ENCODE measurements at places on chromosomes 16 and 17.

- no peaks in the 10 kb centered on the region for H3K4me1 ChIP-seq
- no peak overlapping the region for H3K4me3 ChIP-seq
- no peak for DNase-seq
- H3K27ac ChIP-seq, result no peak overlapping the region
- H3K36me3 ChIP-seq, result no peaks in the 10 kb centered on the region
Measured at GRCh38 chr16:63789603-63790002, 1332.3 kb downstream of the CDH11 start.

DNA sequence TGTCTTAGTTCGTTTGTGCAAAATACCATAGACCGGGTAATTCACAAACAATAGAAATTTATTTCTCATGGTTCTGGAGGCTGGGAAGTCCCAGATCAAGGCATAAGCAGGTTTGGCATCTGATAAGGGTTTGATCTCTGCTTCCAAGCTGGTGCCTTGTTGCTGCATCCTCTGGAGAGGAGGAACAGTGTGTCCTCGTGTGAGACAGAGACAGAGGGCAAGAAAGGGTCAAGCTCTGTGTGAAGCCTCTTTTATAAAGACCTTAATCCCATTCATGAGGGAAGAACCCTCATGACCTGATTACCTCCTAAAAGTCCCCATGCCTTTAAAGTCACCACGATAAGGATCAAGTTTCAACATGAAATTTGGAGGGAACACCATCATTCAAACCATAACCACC is 55.8 kb upstream of the TANC2 start:
- no peak overlapping the region for H3K4me3 ChIP-seq
- no peak for DNase-seq
- H3K36me3 ChIP-seq, result no peaks in the 10 kb centered on the region

DNA sequence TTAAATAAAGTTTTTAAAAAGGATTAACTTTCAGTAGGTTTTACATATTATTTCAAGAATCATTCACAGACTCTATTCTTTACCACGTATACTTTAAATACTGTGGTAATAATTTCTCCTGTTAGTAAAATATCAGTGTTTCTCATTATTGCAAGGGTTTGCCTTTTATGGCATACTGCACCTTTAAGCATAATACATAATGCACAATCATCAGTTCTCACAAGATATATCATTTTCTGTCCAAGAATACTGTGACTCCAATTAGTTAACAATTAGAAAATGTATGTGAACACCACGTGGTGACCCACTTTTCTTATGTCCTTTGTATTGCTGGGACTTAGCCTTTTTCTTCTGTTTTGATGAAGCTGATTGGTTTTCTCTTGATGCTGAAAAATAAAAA is 25.7 kb downstream of the NME2 start:
- H3K4me3 ChIP-seq, result no peak overlapping the region
- H3K4me1 ChIP-seq, result no peaks in the 10 kb centered on the region
- no peaks in the 10 kb centered on the region for H3K27me3 ChIP-seq

DNA sequence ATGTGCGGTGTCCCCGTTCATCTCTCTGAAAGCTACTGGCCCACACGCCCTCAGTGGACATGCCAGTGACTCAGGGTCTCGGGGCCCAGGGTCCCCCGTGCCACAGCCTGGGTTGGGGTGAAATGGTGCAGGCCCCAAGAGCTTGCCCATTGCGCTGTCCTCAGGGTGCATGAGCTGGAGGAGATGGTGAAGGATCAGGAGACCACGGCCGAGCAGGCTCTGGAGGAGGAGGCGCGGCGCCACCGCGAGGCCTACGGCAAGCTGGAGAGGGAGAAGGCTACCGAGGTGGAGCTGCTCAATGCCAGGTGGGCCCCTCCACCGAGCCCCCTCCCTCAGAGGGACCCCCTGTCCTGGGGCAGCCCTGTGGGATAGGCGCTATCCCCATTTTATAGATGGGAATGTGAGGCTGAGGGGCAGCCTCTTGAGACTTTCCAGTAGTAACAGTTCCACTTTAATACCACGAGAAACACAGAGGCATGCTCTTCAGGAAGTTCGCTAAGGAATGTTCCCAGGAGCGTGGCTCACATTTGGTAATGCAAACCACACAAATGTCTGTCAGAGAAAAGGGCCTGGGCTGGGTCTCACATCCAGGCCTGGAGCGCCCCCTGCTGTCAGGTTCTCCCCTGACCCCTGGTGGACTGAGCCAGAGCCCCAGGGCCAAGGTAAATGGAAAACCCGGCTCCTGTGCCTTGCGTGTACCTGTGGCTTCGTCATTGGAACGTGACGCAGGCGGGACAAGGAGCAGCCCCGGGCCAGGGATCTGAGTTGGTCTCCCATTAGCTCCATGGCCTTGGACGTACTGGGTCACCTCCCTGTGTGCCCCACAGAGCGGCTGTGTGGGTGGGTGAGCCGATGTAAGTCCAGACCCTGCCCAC is 133.7 kb downstream of the RAB11FIP4 start:
- no peak overlapping the region for H3K4me3 ChIP-seq
- DNase-seq, result peak; percentile 87
- H3K36me3 ChIP-seq, result no peaks in the 10 kb centered on the region
- peaks cover 13% of the 10 kb centered on the region for H3K27me3 ChIP-seq

DNA sequence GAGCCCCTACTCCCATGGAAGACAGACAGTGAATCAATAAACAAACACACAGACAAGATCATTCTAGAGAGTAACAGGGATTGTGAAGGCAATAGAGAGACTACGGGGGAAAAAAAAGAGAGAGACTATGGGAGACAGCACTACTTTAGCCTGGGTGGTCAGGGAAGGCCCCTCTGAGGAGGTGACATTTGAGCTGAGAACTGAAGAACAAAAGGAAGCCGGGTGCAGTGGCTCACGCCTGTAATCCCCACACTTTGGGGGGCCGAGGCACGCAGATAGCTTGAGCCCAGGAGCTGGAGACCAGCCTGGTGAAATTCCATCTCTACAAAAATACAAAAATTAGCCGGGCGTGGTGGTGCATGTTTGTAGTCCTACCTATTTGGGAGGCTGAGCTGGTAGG is 29.2 kb downstream of the SALL1 start:
- H3K27me3 ChIP-seq, result peaks cover 17% of the 10 kb centered on the region
- no peak overlapping the region for H3K4me3 ChIP-seq
- H3K36me3 ChIP-seq, result no peaks in the 10 kb centered on the region
- DNase-seq, result no peak

All from tibial artery (tissue), 4 donors.